ENCODE measurements at places on chromosomes 7 and 10.

GRCh38 chr7:21125297-21125696 is 302.6 kb upstream of the SP4 start:
- DNase-seq: no peak

GRCh38 chr7:151795168-151795811 is 81.6 kb downstream of the PRKAG2 start:
- peak; percentile 78 for DNase-seq

DNA sequence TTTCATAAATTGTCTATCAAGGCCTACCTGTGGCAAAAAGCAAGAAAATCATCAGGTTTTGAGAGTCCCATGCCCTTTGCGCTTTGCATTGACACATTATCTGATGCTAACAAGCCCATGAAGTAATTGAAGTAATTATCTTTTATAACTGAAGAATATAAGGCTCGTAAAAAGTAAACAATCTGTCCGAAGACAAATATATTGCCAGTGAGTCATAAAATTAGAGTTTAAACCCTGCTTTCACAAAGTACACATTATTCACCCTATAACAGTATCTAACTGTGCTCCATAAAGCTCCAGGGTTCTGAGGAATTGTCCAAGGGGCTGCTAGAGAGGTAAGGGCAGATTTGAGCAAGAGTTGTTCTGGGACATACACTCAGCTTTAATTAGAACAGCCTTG is 102.3 kb upstream of the PPP1R3A start:
- no peak for DNase-seq

- no peak for DNase-seq
Measured at GRCh38 chr10:25226775-25227682, 52.2 kb downstream of the GPR158 start.

DNA sequence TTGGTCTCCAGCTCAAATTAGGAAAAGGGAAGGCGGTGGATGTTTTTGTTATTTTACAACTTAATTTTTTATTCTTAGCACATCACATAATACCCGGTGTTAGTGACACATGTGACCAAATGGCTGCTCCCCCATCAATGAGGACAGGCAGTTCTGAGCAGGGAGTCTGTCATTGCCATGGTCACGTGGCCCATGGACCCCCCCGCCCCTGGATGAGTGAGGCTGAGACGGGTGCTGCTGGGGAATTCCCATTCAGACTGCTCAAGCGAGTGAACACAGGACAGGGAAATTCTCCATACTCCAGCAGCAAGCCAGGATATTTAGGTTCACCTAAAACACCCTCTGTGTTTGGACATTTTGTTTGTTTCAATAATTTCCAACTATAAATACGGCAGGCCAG is 34.7 kb upstream of the SLC35B4 start:
- DNase-seq: no peak

DNA sequence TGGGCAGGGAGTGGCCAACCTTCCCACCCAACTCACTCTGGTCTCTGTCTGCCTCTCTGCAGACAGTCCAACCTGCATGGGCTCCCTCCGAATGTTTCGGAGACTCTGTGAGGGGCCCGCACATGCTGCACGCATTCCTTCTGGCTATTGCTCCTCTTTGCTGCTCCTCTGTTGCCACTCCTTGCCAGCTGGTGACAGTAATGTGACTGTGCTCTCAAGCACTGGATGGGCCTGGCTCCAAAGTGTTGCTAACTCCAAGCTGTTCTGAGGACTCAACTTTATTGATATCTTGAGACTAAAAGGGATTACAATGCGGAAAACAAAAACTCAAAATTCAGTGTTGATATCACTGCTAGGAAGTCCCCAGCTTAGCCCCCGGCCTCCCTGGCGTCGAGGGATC is 105.4 kb upstream of the KIF5B start:
- DNase-seq: peak; percentile 45

GRCh38 chr10:15168786-15169554 is 477 bp upstream of the NMT2 start:
- DNase-seq: peak; percentile 99

DNA sequence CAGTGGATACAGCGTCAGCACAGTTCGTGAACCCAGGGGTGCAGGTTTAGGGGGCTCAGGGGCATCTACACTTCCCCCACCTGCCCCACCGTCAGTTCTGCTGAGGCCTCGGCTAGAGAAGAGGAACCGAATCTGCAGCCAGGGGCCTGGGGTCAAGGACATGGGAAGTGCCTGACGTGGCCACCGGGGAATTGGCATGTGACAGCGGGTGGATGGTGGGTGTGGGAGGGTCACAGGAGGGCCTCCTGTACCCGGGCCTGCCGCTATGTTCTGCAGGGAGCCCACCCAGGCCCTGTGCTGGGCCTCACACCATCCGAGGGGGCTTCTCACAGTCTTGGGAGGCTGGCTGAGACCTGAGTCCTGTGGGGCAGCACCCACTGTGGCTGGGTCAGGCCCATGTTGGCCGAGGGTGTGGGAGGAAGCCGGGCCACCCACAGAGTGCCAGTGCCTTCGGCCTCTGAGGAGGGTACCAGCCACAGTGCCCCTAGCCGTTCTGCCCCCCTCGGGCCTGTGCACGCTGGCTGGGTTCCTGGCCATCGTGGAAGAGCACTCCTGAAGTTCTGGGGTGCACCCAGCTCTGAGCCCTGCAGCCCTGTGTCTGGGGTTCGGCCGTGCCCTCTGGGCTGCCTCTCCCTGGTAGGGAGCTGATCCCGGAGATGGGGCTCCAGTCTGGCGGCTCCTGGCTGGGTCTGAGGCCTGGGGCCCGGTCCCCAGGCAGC is 5.9 kb downstream of the TTYH3 start:
- peak; percentile 94 for DNase-seq

DNA sequence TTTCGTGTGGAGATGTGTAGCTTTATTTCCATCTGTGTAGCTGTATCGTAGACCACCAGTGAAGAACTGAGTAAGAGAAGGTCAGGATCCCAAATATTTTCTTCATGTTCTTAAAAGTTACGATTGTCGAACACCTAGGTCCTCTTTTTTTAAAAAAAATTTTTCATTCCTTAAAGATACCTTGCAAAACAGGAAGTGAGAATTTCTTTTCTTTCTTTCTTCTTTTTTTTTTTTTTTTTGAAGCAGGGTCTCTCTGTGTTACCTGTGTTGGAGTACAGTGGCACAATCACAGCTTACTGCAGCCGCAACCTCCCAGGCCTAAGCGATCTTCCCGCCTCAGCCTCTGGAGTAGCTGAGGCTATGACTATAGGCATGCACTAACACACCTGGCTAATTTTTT is 60.8 kb downstream of the PHTF2 start:
- no peak for DNase-seq

GRCh38 chr10:29621161-29621560 is 13.6 kb downstream of the SVIL start:
- no peak for DNase-seq

GRCh38 chr10:60338786-60339185 is 50.9 kb downstream of the ANK3 start:
- no peak for DNase-seq

DNA sequence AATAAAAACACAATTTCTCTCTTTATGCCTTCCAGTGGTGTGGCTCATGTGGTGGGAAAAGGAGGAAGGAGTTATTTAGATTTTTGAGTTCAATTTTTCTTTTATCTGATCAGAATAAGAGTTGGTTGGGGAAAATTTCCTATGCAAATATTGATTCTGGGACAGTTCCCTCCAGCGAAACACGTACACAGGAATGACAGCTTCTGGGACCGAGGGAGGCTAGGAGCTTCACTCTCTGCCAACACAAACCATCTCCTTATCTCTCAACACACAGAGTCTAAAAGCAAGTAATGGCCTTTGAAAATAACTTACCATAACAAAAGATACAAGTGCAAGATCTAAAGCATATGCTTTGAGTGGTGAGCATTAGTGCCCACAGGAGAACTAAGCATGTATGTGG is 122.7 kb downstream of the RAPGEF5 start:
- no peak for DNase-seq

- no peak for DNase-seq
Measured at GRCh38 chr7:129574487-129574886, 37.0 kb upstream of the NRF1 start.

- peak; percentile 56 for DNase-seq
Measured at GRCh38 chr10:97138174-97138573, 47.6 kb downstream of the SLIT1 start.

DNA sequence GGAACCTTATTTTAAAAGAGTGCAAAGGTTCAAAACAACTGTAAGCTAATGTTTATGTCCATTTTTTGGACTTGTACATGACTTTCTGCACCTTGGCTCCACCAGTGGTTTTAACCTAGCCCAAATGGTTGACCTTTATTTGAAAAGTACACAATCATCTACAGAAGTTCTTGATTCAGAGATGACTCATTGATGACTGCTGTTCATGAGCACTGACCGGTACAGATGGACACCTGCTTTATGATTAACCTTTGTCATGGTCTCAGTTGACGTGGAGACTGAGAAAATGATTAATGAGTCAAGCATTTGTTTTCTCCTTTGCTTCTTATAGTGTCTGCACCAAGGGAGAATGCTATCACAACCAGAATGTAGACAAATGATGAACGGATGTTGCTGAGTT is 55.7 kb upstream of the PTER start:
- DNase-seq: no peak

GRCh38 chr7:55130395-55131141 is 111.8 kb downstream of the EGFR start:
- DNase-seq: no peak

DNA sequence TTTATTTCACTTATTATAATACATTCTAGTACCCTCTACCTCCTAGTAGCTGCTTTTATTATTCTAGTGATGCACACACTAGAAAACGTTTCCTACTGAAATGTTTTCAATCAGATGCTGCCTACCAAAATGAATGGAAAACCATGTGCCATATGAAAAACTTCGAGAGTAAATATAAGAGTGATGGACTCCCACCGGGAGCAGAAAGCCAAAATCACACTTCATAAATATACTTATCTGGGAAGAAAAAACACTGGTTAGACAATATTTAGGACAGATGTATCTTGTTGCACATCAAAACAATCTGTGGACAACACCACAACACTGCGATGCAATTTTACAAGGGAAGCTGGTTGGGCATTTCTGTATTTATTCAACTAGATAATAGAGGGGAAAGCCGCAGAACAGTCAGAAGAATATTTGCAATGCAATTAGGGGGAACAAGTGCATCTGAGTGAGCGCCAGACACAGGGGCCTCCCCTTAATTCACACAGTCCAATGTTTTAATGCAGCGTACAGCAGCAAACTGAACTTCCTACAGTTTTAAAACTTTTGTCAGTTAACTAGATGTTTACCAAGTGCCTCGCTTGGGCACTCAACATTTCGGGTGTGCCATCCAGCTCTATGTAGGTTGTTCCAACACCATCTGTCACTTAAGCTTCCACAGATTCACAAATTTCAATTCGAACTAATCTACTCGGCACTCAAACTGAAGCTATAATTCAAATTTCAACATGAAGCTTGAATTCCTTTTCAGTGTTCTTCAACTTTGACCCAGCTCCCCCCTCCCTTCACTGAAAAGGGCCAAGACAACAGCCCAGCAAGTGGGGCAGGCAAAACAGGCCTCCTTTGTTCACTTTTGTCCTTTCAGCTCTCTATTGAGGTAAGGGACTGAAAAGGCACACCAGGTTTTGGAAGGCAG is 7.4 kb downstream of the NRCAM start:
- no peak for DNase-seq

DNA sequence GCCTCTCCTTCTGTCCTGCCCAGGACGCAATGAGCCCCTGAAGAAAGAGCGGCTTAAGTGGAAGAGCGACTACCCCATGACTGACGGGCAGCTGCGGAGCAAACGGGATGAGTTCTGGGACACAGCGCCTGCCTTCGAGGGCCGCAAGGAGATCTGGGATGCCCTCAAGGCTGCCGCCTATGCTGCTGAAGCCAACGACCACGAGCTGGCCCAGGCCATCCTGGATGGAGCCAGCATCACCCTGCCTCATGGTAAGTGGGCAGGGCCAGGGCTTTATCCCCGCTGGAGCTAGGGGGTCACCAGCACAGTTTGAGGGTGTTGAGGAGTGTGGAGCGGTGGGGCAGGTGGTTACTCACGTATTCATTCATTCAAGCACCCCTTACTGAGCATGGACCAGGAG is 4.7 kb upstream of the ANKRD2 start:
- peak; percentile 49 for DNase-seq

GRCh38 chr10:25017154-25017590 is 760 bp downstream of the THNSL1 start:
- DNase-seq: no peak

DNA sequence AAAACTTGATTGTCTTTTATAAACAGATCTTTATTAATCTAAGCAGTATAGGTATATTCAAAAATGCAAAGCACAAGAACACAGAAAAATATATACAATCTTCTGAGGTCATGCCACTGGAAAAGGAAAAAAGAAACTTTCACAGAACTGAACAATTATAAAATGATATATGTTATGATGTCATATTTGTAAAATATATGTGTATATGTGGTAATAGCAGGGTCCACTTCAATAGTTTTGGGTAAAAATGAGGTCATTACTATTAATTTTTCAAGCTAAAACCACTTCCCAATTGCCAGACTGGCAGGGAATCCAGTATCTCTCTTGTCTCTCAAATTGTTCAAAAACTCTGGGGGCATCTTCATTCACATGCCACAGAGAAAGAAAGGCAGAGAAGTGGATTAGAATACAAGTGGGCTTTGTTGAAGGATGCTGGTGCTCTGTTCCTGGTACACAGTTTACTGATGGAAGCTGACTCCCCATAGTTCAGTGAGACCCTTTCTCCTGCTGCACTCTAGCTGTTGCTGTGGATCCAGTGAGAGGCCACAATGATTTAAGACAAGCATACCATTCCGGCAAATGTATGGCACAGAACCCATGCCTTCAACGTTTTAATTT is 19.7 kb downstream of the CTNNA3 start:
- DNase-seq: no peak

DNA sequence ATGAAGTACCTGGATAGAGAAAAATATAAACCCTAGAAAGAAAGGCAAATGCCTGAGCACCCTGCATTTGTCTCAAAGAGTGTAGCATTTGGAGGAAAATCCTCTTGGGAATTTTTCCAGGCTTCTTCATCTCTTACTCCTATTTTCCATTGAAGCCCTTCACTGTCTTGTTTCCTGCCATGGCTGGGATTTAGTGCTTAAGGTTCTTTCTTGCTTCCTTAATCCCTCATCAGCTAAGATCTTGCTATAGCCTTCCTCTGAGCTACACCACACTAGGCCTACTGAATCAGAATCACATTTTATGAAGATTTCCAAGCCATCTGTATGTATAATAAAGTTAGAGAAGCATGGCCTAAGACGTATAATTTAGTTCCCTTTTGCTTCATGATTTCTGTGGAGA is 97.5 kb upstream of the PHYHIPL start:
- no peak for DNase-seq

Data from spleen (tissue), 13 donors.